ENCODE measurements at places on chromosomes 5 and 9.

DNA sequence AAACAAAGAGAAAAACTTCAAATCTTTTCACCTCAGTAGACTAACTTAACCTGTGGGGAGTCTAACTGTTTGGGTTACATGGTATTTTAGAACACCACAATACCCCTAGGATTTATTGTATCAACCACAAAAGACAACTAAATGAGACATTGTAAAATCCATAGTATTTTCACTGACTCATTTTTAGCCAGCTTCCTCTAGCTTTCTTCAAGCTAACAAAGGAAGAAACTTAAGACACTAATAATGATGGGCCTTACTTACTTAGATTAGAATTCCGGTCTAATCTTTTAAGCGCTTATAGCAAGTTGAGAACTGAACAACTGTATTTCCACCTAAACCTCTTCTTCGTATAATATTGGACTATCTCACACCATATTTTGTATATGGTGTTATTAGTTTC lies 529.3 kb downstream of the DMRTA1 start:
- no peak for DNase-seq

GRCh38 chr9:134396825-134397224 lies 70.6 kb downstream of the RXRA start:
- DNase-seq, result no peak

GRCh38 chr9:136679431-136679941 lies 7.8 kb downstream of the AGPAT2 start:
- no peak for DNase-seq

- no peak for DNase-seq
Observed at GRCh38 chr5:137144656-137145055, 354.5 kb downstream of the SPOCK1 start.

GRCh38 chr9:92976431-92976830 lies 29.1 kb downstream of the FGD3 start:
- no peak for DNase-seq

All from hippocampal formation (tissue), 2 donors.